ENCODE measurements at places on chromosomes 3 and 15. TPM values are rescaled to one million over a fixed set of nuclear protein-coding genes. Genes with fewer than 3 reads are reported as not detected.

The SCG5 gene
- polyA plus RNA-seq: 20.2 TPM

The PLCB2 gene
- polyA plus RNA-seq: 28.3 TPM

The CLDN11 gene
- 0.16 TPM for polyA plus RNA-seq

The GUCA1C gene
- polyA plus RNA-seq: not detected

The ANKUB1 gene
- polyA plus RNA-seq: not detected

The GHSR gene
- not detected for polyA plus RNA-seq

The PPCDC gene
- 15.9 TPM for polyA plus RNA-seq

The CIDEC gene
- not detected for polyA plus RNA-seq

The PAK6 gene
- polyA plus RNA-seq: 8.3 TPM

The CNTN4 gene
- 3.9 TPM for polyA plus RNA-seq

The CYP1A1 gene
- polyA plus RNA-seq: not detected

The C3orf62 gene
- polyA plus RNA-seq: 7.6 TPM

The SEMA7A gene
- polyA plus RNA-seq: 3.3 TPM

The GOLGA6B gene
- polyA plus RNA-seq: 0.32 TPM

DNA sequence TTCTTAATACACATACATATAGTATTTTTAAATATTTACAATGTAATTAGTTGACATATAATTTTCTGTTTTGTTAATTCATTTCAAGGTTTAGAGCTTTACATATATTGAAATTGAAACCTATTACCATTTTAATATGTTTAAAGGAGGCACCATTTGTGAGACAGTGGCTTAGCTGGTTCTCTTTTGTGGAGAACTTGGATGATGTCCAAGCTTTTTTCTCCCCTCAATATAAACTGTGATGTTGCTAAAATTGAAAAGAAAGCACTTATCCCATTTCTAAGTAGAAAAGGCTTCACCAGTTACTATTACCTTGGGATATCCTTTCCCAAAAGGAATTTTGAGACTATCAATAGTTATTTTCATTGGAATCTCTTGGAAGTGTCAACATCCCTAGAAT lies 707.2 kb downstream of the NTRK3 start:
- no peak for DNase-seq

DNA sequence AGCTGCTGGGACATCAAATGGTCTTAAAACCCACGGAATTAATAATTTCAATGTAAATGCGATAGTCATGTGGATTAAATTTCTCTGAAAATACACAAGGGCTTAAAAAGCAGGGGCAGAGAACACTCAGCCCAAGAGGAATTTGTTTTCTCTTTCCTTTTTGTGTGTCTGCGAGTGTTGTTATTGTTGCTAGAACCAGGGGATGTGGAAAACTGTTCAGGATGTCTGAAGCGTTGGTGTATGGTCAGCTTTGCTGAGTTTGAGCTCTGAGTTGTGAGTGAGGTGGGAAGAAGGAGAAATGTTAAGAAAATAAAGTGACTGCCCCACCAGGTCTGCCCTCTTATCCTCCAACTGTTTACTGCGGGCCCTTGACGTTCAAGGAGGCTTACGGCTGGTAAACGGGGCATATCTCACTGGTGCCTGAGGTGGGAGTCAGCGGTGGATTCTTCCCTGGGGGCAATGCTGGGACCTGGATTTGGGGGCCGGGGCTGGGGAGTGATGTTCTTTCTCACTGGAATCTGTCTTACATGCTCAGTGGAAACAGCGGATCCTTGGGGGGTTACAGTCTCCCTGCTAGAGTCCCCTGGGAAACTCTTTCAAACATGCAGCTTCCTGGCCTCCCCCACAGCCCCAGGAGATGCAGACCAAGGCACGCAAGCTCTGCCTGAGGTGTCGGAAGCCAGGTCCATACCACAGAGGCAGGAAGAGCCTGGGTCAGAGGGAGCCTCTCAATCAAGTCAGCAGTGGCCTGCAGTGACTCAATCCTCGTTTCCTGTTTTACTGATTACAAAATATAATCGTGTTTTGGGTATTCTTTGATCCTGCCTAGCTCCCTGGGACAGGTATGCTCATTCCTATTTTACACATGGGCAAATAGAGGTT lies 41.8 kb downstream of the ITGA11 start:
- DNase-seq: no peak

DNA sequence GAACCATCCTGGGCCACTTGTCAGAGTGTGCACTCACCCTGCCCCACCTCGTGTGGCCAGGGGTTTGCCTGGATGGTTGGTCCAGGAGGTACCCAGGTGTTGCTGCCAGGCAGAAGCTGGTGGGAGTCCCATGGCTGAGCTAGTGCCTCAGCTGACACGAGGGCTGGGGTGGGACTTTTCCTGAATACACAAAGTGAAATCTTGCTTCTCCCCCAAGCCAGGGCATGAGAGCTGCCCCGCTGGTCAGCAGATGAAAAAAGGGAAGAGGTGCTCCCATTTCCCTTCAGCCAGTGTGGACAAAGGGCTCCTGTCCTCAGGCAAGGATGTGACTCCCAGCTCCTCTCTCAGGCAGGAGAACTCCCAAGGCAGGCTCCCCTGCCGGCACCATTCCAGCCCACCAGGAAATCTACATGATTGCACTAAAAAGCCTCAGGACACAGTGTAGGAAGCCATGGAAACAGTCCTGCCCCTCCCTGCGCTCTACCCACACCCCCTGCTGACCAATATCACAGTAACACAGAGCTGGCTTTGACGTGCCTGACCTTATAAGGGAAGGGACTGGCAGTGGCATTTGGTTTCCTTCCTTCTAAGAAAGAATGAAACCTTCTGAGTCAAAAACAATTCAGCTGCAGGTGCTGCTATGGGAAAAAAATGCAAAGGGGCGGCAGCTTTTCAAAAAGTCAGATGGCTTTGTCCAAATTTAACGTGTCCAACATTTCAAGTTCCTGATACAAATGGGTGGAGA lies 33.9 kb downstream of the MYO5C start:
- peak; percentile 91 for DNase-seq

- DNase-seq: no peak
Measured at GRCh38 chr3:123935830-123936229, 25.2 kb downstream of the CCDC14 start.

- no peak for DNase-seq
Measured at GRCh38 chr15:48090666-48091065, 30.1 kb upstream of the SLC24A5 start.

DNA sequence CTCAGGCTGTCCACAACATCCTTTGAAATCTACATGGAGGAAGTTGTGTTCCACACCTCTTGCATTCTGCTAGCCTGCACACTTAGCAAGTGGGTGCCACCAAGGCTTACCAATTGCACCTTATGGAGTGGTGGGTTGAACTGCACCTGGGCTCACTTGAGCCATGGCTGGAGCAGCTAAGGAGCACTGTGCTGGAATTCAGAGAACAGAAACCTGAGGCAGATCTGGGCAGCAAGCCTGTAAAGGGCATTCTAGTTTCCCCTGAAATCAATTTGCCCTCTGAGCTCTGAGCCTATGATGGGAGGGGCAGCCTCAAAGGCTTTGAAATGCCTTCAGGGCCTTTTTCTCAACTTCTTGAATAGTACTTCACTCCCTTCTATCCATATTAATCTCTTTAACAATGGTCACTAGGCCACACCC lies 18.0 kb downstream of the BTLA start:
- no peak for DNase-seq

DNA sequence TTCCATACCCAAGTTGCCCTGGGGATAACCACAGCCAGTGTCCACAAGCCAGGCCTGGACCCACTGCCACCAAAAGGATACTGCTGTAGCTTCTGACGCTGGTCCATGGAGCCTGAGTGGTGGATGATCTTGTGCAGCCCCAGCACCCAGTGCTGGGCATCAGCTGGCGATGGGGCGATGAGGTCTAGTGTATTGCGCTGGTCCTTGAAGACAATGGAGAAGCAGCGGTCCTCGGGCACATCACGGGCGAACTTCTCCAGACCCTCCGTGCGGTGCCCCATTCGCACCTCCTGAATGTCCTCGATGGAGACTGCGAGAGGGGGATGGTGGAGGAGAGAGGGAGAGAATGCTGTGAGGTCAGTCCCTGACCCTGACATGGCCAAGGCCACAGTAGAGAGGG lies 13.0 kb downstream of the PLCD1 start:
- DNase-seq: no peak

GRCh38 chr3:165742351-165742750 lies 94.9 kb downstream of the BCHE start:
- DNase-seq: no peak

GRCh38 chr15:66023311-66023972 lies 154.2 kb downstream of the RAB11A start:
- DNase-seq: no peak

DNA sequence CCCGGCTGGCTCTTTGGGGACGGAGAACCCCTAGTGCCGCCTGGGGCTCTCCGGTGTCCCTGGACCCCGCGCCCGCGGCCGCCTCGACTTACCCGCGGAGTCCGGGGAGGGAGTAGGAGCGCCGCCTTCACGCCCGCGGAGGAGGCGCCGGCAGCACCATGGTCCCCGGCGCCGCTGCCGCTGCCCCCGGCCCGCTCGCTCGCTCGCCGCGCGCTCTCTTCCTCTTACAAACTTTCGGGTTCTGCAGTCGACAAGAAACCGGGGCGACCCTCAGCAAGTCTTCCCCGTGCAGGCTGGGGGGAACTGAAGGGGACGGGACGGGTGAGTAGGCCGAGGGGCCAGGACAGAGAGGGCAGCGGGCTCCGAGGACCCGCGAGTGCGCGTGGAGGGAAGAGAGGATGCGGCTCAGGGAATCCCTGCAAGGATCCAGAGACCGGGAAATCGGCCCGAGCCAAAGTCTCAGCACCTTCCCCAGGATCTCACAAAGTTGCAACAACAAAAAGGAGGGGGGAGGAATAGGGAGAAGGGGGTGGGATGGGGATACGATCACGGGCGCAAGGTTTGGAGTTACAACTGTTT lies 2.0 kb downstream of the FOXP1 start:
- peak; percentile 55 for DNase-seq

GRCh38 chr15:98071786-98072185 lies 111.3 kb downstream of the ARRDC4 start:
- DNase-seq: no peak

GRCh38 chr15:91070872-91071271 lies 29.2 kb upstream of the SV2B start:
- DNase-seq: no peak

DNA sequence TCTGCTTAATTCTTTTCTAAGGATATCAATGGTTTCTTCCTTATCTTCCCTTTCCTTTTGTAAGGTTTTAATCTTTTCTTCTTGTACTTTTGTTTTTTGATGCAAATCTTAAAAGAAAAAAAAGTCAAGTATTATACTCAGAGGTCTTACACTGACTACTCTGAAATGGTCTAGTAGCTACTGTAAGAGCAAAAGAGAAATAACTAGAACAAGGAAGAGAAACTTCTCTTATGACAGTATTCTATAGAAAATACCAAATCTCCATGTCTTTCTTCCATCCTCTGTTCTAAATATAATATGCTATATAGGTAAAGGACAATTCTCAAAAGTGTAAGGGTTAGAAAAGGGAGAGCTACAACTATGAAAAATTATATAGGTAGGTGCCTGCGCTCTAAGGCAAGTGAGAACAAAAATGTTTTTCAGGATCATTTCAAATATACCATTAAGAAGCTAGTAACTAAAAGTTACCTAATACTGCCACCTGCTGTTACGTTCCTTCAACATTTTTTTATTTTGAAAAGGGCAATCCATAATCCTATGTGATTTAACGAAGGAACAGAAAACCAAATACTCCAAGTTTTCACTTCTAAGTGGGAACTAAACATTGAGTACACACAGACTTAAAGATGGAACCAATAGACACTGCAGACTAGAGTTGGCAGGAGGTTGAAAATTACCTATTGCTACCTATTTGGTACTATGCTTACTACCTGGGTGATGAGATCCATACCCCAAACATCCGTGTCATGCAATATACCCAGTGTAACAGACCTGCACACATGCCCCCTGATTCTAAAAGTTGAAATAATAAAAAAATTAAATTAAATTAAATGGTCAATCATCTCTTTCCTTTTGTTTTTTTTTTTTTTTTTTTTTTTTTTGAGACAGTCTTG lies 36.7 kb downstream of the CIP2A start:
- peak; percentile 63 for DNase-seq

DNA sequence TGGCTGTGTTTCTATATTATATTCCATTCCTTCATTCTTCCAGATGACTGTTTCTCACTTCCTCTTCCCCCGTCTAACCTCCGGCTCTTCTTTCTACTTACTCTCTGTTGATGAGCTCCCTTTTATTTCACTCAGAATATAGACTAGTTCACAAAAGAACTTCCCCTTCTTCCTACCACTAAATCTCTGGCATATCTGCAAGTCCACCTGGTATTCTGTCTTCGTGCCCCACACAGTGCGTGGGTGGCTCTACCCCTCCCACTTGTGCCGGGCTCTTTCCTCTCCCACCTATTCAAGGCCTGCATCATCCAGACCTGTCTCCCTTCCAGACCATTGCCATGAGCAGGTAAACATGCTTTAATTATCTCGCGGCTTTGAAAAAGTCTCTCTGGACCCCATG lies 73.0 kb downstream of the SCN10A start:
- no peak for DNase-seq

DNA sequence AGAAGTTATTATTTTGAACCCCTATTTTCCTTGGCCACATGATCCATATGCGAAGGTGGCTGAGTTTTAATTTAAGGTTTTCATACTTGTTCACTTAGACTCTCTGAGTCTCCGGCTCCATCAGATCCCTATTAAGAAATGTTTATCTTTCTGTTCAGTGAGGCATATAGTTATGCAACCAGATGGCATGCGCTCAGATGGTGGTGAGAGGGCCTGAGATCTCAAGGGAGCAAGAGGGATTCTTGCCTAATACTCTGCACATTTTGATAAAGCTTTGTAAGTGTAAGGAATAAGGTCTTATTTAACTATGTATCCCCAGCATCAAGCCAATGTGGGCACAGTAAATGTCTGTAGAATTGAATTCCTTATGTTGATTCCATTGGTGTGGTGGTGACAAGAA lies 78.9 kb upstream of the DPH6 start:
- peak; percentile 96 for DNase-seq

DNA sequence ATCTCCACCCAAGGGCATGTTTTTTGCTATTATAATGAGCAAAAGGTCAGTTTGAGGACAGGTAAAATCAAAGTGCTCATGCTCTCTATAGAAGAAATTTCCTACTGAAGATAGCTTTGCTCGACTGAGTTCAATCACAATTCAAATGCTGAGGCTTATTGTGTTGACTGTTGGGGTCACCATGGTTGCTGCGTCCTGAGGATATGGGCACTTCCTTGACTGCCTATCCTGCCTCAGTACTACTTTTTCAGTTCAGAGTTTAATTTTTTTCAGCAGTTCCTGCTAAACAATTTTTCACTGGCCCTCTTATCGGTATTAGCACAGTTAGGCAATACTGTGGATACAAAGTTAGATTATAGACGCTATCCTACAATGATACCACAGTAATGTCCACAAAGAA lies 3.8 kb upstream of the CMTM6 start:
- DNase-seq: no peak

- DNase-seq: no peak
Measured at GRCh38 chr3:123332124-123332641, 116.7 kb downstream of the ADCY5 start.

GRCh38 chr15:66633041-66633937 lies 67.5 kb upstream of the LCTL start:
- DNase-seq: no peak

- no peak for DNase-seq
Measured at GRCh38 chr3:43699864-43700263, 9.1 kb downstream of the ABHD5 start.

DNA sequence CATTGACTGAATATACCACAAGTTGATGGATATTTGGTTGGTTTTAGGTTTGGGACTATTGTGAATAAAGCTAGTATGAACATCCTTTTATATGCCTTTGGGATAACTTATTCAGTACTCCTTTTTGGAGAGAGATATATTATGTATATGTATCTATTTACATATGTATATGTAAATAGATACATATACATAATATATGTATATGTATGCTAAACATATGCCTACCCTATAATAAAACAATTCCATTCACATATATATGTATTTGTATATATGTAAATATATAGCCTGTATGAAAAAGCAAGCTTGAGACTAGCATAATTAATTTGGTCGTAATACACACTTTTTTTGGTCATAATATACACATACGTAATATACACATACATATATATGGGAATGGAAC lies 15.8 kb upstream of the GASK1A start:
- DNase-seq: no peak
